ENCODE measurements at places on chromosomes 5 and 9. TPM values are rescaled to one million over a fixed set of nuclear protein-coding genes. Genes with fewer than 3 reads are reported as not detected.

- H3K4me3 ChIP-seq, result no peak overlapping the region
- H3K4me1 ChIP-seq, result no peaks in the 10 kb centered on the region
- H3K36me3 ChIP-seq, result no peaks in the 10 kb centered on the region
- no peak overlapping the region for H3K27ac ChIP-seq
- H3K27me3 ChIP-seq, result no peaks in the 10 kb centered on the region
Observed at GRCh38 chr5:163248871-163249270, 188.5 kb upstream of the CCNG1 start.

GRCh38 chr5:147189109-147189424 is 45.8 kb upstream of the STK32A start:
- no peak for DNase-seq
- peaks cover 16% of the 10 kb centered on the region for H3K4me1 ChIP-seq
- no peak overlapping the region for H3K4me3 ChIP-seq
- no peak overlapping the region for H3K27ac ChIP-seq
- no peaks in the 10 kb centered on the region for H3K36me3 ChIP-seq

Gene TRIO
- 150 TPM for total RNA-seq

- no peak for DNase-seq
- H3K36me3 ChIP-seq, result no peaks in the 10 kb centered on the region
- no peaks in the 10 kb centered on the region for H3K4me1 ChIP-seq
Observed at GRCh38 chr9:37107701-37108100, 12.7 kb upstream of the ZCCHC7 start.

Gene PCDHB14
- total RNA-seq, result 6.3 TPM

Gene CCNI2
- total RNA-seq, result 3.4 TPM

DNA sequence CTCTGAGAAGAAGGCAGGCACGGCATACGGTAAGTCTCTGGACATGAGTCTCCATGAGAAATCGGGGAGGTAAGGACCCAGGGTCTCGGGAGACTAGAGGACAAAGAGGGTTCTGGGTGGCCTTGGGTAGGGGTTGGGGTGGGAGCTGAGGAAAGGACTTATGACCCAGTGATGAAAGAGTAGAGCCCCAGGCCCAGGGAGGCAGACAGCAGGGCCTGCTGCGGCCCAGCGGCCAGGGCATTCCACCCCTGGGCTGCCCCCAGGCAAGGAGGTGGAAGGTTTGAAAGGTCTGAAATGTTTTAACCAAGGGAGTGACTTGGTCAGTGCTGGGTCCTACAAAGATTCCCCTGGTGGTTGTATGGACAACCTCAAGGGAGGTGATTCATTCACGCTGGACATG is 89.1 kb downstream of the CRB2 start:
- H3K36me3 ChIP-seq, result no peaks in the 10 kb centered on the region
- no peak overlapping the region for H3K27ac ChIP-seq
- H3K27me3 ChIP-seq, result no peaks in the 10 kb centered on the region
- no peak for DNase-seq
- no peaks in the 10 kb centered on the region for H3K4me1 ChIP-seq

DNA sequence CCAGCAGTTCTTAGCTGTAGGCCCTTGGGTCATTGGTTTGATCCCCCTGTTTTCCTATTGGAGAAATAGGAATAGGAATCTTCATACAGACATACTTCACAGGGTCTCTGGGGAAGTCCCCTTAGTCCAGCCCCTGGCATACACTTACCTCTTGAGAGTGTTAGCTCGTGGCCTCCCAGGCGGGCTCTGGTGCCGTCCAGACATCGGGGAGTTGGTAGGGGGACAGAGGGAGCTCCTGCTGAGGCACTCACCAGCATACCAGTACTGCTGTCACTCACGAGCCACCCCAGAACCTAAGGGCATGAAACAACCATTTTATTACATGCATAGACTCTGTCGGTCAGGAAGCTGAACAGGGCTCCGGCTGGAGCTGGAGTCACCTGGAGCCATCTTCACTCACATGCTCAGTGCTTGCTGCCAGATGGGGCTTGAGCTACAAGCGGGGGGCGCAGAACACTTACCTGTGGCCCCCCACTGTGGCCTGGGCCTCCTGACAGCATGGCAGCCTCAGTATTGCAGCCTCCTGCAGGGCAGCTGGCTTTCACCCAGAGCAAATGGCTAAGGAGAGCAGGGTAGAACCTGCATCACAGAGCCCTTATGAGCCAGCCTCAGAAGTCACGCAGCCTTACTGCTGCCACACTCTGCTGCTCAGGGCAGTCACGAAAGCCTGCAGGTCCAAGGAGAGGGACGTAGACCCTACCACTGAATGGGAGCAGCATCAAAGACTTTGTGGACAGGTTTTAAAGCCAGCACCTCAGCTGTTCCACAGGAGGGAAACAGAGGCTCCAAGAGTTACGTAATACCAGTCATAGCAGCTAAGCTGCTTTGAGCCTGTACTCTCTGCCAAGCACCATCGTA is 58.3 kb upstream of the ANGPTL2 start:
- peaks cover 5% of the 10 kb centered on the region for H3K36me3 ChIP-seq
- DNase-seq, result no peak
- no peak overlapping the region for H3K4me3 ChIP-seq
- H3K27ac ChIP-seq, result no peak overlapping the region
- H3K4me1 ChIP-seq, result no peaks in the 10 kb centered on the region

GRCh38 chr9:81430727-81431126 is 258.6 kb downstream of the TLE1 start:
- DNase-seq, result no peak
- H3K4me3 ChIP-seq, result no peak overlapping the region
- H3K4me1 ChIP-seq, result no peaks in the 10 kb centered on the region
- no peaks in the 10 kb centered on the region for H3K27me3 ChIP-seq
- H3K36me3 ChIP-seq, result no peaks in the 10 kb centered on the region

DNA sequence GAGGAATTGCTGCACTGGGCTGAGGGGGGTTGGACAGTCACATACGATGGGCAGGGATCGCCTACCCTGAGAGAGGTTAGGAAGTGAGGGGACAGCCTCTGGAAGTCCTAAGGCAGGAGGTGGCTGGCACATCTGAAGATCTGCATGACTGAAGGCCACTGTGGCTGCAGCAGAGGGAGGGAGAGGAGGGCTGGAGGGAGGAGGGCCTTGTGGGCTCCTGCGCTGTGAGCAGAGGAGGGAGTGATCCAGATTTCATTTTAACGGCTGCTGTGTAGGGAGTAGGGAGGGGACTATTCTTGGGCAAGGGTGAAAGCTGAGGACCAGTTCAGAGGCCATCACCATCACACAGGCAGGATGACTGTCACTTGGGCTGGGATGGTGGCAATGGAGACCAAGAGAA is 7.1 kb downstream of the EIF4E1B start:
- no peaks in the 10 kb centered on the region for H3K4me1 ChIP-seq
- no peak for DNase-seq
- no peaks in the 10 kb centered on the region for H3K36me3 ChIP-seq
- H3K27ac ChIP-seq, result no peak overlapping the region

DNA sequence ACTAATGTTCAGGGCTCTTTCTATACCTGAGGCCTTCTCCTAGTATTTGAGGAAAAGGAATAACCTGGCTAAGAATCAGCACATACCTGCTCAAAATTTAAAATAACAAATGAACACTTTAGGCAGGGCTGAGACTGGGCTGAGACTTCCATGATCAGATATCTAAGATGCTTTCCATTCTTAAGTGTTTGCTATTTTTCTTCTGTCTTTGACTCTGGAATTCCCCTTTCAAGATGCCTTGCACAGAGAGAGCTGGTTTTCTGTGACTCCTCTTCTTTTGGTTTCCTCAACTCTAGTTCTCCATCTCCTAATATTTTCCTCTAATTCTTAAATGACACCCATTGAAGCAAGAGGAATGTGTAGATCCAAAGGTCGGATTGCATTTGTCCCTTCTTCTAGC is 61.1 kb downstream of the DPYSL3 start:
- no peak for DNase-seq
- no peak overlapping the region for H3K4me3 ChIP-seq
- H3K36me3 ChIP-seq, result peaks cover 13% of the 10 kb centered on the region
- H3K27me3 ChIP-seq, result peaks cover 21% of the 10 kb centered on the region
- H3K27ac ChIP-seq, result no peak overlapping the region
- no peaks in the 10 kb centered on the region for H3K4me1 ChIP-seq
